ENCODE measurements at places on chromosomes 11 and 22.

- DNase-seq: no peak
Observed at GRCh38 chr22:27422442-27422841, 379.1 kb downstream of the MN1 start.

DNA sequence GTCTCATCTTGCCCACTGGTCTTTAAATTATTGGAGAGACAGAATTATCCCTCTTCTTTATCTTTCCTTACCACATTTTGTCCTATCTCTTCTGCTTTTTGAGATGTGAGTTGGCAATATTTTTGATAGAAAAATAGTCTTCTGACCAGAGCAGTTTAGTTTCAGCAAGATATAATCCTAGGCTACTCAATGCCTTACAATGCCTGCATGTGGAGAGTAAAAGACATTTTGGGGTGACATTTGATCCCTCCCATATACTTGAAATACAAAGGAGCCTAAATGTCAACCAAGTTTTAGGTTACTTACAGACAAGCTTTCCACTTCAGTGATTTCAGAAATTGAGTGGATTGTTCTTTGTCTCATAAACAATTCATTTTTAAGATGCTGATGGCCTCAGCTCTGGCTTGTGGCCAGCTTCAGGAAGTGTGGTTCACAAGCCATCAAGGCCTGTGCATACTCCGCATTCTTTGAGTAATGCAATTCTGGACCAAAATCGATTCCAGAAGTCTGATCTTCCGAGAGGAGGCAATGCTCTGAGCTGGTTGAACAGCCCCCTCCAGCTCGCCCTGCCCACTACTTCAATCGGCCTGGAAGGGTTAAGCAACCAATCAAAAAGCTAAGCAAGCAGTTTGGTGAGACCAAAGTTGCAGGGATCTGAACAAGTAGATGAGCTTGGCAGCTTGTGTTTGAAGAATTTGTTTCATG is 274.4 kb downstream of the BLID start:
- no peak for DNase-seq

DNA sequence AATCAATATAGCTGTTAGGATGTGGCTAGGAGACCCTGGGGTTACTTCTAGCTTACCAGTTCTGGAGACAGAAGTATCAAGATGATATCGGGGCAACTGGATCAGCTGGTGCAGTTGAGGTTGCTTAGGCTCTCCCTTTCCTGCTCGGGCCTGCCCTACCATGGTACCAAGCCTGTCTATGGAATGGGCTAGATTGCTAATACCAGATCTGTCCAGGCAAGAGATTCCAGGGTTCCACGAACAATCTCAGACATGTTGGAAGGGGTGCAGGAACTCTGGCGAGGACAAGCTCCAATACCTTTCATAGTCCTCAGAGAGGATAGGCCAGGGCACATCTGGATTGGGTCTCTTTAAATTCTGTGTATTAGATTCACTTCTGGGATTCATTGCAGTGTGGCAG is 53.8 kb downstream of the ADM start:
- no peak for DNase-seq

DNA sequence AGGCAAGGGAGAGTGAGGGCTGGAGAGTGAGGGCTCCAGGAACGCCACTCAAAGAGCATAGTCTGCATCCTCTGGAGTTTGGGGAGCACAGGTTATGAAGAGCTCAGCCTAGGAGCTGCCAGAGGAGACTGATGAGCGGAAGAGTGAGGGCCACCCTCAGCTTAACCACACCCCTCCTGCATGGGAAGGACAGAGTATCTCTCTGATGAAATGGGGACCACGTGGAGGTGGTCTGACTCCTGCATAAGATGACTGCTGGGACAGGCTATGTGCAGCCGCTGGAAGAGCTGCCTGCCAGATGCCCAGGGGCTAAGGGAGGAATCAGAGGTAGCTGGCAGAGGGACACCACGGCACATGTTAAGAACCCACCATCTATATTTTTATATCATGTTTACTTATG is 162.9 kb upstream of the POU2AF2 start:
- DNase-seq: no peak

DNA sequence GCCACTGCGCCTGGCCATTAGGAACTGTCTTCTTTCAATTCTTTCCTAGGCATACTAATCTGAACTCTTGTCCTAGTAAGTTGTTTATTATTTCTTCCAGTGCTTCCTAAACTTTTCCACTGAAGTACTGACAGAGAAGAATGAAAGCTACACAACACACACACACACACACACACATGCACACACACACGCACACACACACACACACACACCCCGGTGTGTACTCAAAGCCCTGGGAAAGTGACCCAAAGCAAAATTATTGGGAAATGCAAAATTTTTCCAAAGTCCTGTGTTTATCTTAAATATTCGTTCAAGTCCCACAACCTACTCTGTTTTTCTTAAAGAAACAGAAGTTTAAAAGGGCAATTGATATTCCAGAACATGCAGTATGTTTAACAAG is 19.4 kb upstream of the SIK2 start:
- DNase-seq: no peak

DNA sequence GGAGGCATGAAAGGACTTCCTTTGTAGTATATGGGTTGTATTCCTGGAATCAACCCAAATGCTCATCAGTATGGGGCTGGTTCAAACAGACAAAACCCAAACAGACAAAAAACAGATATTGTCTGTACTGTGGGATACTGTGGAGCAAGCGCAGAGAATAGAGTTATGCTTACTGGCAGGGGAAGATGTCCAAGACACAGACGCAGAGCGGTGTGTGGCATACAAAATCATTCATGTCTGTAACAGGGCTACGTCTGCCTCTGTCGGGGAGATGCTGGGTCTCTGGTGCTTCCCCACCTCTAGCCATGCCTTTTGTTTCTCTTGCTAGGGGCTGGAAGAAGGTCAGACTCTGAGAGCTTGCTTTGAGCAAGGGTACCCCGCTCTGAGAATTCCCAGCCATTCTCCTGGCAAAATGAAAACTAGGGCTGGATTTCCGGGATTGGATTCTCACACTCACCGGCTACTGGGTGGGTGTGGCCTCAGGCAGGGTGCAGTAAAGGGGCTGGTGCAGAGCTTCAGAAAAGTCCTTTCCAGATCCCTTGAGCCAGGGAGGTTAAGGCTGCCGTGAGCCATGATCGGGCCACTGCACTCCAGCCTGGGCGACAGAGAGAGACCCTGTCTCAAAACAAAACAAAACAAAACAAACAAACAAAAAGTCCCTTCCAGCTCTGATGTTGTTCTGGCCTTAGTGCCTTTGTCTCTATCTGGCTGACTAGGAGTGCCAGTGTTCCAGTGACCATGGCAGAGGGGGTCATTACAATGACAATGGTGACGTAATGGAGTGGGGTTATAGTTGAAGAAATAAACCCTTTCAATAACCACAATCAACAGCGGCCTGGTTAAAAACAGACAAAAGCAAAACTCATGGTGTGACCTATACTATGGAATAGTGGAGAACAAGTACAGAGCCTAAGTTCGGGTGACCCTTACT is 2.9 kb upstream of the ABCC8 start:
- no peak for DNase-seq

DNA sequence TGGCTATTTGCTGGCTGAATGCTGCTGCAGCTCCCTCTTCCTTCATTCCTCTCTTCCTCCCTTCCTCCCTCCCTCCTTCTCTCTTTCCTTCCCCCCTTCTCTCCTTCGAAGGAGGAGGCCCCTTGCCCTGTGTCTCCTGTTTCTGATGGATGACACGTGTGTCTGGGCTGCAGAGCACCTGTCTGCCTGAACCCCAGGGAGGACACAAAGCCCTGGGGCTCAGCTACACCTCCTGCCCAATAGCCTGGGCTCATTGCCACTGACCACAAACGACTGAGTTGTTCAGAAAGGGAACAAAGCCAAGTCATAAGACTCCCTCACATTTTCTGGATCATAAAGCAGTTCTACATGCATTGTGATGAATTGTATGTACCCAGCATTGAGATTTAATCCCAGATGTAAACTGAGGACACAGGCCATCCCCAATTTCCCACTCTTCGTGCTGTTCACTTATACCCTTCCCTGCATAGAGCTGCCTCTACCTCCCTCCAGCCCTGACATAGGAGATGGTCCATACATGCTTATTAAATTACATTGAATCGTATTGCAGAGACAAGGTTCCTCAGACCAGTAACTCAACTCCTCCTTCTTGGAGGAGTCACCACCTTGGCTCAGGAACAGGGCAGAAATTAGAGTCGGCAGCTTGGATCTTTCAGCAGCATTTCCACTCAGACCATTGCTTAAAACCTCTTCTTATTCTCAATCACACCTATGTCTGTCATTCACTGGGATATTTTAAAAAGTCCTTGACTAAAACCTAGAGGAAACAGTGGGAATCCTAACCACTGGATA is 1.2 kb downstream of the CSRP3 start:
- DNase-seq: no peak

Data from stimulated activated CD8-positive, alpha-beta memory T cell treated with anti-CD3 and anti-CD28 coated beads, Interleukin-4, amount 100 ng/mL, for 1 hour (primary cell).